ENCODE measurements at places on chromosomes 4 and X. TPM values are rescaled to one million over a fixed set of nuclear protein-coding genes. Genes with fewer than 3 reads are reported as not detected.

The TMEM154 gene
- total RNA-seq = 0.06 TPM

The DSPP gene
- total RNA-seq = not detected

The TMPRSS11A gene
- total RNA-seq = not detected

The GSTCD gene
- 4.0 TPM for total RNA-seq

The ARAP2 gene
- total RNA-seq = 0.85 TPM

The CCDC110 gene
- 0.06 TPM for total RNA-seq

The SLC2A9 gene
- total RNA-seq = 0.39 TPM

The ZIC3 gene
- not detected for total RNA-seq

The RBM47 gene
- total RNA-seq = 18.7 TPM

The TEX11 gene
- total RNA-seq = not detected

The SLITRK4 gene
- total RNA-seq = not detected

The ZCCHC13 gene
- total RNA-seq = not detected

The GAB3 gene
- total RNA-seq = 0.70 TPM

The KLKB1 gene
- total RNA-seq = not detected

The NDP gene
- total RNA-seq = not detected

The AR gene
- total RNA-seq = 2.9 TPM

The ESX1 gene
- not detected for total RNA-seq

The NALF2 gene
- total RNA-seq = 3.7 TPM

The ALPK1 gene
- 1.6 TPM for total RNA-seq

The PDCL2 gene
- not detected for total RNA-seq

The DGAT2L6 gene
- total RNA-seq = not detected

The TAB3 gene
- total RNA-seq = 6.0 TPM

The SUPT20HL1 gene
- total RNA-seq = not detected

The GPR34 gene
- total RNA-seq = not detected

The NSUN7 gene
- 0.13 TPM for total RNA-seq

The CSAG2 gene
- total RNA-seq = not detected

The FBXW7 gene
- 5.7 TPM for total RNA-seq

The HGFAC gene
- 0.13 TPM for total RNA-seq

The GSX2 gene
- not detected for total RNA-seq

The GYPA gene
- not detected for total RNA-seq

The LRP2BP gene
- total RNA-seq = 0.15 TPM

The RHOH gene
- 0.23 TPM for total RNA-seq

The ITM2A gene
- total RNA-seq = not detected

The TGIF2LX gene
- total RNA-seq = not detected

The ENPEP gene
- total RNA-seq = 0.14 TPM

The HSD17B11 gene
- total RNA-seq = 37.4 TPM
